ENCODE measurements at places on chromosomes 16 and 17.

DNA sequence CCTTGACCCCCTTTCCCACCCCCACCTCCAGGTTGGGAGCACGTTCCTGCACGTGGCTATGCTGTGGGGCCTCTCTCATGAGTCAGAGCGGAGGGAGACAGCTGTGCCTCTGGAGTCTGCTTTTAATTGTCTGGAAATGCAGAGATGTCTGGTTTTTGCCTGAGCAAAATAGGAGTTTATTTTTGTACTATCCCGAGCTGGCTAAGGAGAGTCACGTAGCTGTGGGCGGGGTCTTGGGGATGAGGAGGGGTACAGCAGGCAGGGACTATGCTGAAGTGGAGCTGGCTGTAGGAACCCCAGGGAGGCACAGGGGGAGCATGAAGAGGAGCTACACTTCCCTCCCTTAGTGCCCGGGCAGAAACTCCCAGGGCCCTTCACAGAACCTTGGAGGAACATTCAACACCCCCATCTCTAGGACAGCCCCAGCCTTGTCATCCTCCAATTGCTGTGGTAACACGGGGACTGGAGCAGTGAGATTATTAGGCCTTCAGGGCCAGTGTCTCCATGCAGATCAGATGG is 44.7 kb upstream of the LGALS9 start:
- peak; percentile 73 for DNase-seq

DNA sequence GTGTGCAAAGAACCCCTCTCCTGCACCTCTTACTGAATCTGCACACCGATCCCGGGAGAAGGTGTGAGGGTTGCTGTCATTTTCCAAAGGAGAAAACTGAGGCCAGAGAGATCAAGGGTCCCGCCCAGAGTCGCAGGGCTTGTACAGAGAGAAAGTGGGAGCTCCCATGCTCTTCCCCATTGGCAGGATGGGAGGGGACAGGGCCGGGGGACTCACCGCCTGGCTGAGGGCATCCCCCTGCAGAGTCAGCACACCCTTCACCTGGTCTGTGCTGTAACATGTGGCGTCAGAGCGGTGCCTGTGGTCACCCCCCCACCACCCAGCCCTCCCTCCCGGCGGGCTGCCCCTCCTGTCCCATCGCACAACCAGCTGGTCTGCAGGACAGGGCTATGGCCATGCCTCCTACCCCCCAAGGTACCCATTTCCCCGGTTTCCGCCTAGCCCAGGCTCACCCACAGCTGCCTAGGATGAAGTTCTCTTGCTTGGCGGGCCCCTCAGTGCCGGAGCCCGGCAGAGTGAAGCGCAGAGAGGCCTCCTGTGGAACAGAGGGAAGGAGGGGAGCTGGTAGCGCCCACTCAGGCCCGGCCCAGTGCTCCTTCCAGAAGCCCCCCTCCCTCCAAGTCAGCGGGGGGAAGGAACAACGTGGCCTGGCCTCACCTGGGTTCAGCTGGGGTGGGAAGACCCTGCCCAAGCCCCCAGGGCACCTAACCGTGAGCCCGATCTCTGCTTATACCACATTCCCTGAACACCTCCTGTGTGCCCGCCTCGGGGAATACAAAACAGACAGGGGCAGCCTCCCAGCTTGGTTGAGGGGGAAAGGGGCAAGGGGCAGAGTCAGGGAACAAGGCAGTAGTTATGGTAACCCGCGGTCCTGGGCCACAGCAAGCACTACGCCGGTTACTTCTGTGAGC is 1.1 kb downstream of the ROGDI start:
- peak; percentile 56 for DNase-seq

DNA sequence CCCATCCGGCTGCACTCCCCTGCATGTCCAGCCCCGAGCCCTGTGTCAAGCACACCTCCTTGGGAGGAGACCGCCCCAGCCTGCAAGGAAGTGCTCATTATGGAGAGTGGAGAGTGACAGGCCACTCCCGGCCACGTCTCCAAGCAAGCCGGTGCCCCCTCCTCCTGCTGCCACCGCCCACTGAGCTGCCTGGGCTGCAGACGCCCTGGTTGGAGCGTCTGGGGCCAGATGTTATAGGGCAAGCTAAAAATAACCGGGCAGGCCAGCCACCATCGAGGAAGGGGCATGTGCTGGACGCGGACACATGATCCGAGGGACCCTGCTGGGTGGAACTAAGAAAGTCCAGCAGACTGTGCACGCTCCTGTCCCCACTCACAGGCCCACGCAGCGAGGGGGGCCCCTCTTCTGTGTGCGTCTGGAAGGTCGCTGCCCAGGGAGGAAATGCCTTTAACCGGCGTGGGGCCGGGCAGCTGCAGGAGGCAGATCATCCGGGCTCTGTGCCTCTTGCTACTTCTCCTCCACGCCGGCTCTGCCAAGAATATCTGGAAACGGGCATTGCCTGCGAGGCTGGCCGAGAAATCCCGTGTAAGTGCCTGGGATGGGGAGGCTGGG is at the start of gene WFDC1:
Gene WFDC1 (plus strand): TSS at position 348 of the 612 bp plus-strand sequence. CDS start 94 bp downstream, at position 442.
- no peak for DNase-seq

DNA sequence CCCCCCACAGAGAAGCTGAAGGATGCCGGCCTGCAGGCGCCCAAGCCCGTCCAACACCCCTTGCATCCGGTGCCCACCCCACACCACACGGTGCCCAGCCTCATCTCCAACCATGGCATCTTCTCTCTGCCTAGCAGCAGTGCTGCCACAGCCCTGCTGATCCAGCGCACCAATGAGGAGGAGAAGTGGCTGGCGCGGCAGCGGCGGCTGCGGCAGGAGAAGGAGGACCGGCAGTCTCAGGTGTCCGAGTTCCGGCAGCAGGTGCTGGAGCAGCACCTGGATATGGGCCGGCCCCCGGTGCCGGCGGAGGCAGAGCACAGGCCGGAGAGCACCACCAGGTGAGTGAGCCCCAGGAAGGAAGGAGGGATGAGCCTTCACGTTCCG is 31.5 kb downstream of the GINS2 start:
- no peak for DNase-seq

GRCh38 chr16:89422905-89423630 is 67.3 kb downstream of the ANKRD11 start:
- DNase-seq: no peak
